Germinal center (tissue), 1 donor: ENCODE measurements at places on chromosomes 6 and 20.

DNA sequence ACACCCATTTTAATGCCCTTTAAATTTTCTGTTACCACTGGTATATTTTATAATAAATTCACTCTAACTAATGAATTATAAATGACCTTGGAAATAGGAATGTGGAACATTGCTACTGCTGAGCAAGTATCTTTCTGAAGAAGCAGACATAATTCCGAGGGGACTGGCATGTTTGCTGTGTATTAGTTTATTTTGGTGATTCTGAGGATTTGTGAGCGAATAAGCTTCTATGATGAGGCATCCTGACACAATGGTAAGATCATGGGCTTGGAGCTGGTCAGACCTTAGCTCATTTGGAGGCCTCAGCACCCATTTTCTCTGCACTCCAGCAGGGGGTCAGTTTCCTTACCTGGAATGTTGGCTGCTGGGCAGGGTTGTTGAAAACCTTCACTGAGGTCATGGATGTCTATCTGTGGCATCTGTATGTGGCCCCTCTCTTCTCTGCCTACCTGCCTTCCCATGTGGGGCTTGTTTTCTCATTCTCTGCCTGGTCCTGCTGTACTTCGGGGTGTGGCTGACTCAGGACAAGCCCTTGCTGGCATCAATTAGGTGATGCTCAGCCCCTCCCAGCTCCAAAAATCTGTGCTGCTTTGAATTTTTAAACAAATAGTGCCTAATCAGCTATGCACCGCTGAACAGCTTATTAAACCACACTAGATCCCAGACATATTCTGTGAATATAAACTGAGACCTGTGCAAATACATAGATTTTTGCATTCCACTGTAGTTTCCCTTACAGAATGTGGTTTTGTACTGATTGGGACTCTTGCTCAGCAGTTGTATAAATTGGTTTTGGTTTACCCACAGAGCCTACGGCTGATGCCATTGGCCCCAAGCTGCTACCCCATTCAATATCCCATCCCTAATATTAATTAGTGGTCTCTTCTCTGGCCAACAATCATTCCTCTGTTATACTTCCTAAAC is 10.7 kb downstream of the ARID1B start:
- no peak for DNase-seq

DNA sequence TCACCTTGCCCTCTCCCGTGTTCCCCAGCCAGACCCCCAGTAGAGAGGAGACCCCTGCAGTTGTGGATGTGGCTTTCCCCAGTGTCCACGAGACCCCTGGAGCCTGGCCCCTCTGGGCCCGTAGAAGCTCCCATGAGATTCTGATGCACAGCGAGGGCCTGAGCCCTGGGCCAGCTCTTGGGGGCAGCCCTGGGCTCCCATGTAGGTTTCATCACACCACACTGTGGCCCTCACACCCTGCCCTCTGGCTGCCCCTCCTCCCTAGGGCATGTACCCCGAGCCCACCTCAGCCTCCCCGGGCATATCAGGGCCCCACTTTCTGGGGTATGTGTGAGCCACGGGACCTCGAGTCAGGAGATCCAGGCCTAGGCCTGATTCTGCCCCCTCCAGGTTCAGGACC is 7.0 kb upstream of the CHRNA4 start:
- no peak for DNase-seq

DNA sequence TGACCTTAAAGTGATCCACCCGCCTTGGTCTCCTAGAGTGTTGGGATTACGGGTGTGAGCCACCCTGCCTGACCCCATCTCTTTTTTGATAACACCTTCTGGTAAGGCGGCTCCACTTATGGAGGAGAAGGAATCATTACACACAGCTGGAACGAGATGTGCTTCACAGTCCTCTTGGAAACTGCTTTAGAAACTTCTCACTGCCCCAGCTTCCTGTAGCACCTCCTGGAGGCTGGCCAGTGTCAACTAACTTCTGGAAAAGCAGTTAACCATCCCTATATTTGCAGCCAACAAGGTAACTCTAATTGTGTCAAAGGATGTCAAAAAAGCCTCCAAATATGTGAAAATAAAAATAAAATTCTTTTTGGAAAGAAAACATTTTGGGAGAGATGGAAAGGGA is 48.8 kb upstream of the BCLAF1 start:
- DNase-seq: no peak

GRCh38 chr20:40706977-40707582 is 18.0 kb upstream of the MAFB start:
- DNase-seq: no peak

- DNase-seq: no peak
These were observed 97.6 kb downstream of the CD164 start for GRCh38 chr6:109284675-109285074.

DNA sequence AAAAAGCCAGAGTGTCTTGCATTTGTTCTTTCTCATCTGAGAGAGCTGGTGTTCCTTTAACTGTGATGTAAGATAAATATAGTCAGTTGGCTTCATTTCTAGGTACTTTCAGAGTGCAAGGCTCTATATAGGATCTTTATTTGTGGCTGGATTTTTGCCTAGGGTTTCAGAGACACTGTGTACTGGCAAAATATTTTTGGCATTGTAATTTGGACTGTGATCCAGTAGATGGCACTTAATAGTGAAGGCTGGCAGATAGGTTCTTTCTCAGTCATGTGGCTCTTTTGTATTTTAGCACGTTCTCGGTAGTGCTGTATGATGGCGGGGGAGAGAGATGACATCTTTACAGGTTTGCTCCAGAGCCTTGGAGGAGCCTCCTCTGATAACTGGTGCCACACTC is 26.8 kb upstream of the SLC35B3 start:
- DNase-seq: no peak

- no peak for DNase-seq
These were observed 50.5 kb upstream of the TRIM26 start for GRCh38 chr6:30263734-30264133.

DNA sequence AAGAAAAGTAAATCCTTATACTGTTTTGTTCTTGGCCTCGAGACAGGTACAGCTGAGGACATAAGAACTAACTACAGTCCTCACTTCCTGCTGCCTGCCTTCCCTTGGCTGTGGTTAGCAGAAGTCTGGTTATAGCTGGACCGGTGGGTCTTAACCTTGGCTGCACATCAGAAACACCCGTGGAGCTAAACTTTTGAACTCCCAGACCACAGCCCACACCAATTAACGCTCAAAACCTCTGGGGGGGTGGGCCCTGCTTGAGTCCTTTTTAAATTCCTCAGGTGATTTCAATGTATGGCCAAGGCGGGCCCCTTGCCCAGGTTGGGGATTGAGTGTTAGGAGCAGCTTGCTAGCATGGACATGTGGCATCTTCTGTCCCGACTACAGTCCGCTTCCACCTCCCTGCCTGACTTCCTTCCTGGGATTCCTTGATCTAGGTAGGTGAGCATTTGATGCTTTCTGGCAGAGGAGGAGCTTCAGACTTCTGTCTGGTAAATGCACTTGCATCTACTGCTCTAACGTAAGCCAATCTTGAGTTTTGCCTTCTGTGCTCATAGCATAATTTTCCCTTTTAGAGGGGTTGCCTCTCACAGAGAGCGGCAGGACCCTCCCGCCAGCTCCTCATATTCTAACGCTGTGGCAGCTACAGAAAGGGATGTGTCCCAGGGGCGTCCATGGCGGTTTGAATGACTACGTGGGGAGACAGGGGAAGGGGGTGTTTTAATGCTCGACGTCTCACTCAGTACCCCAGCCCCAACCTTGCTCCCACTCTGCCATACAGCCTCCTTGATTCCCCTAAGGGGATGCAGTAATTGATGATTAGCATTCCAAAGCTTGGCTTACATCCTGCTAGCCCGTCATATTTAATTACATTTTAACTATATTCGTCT is 390.1 kb downstream of the ZFAND3 start:
- no peak for DNase-seq

GRCh38 chr6:130697271-130697994 is 129.8 kb upstream of the SMLR1 start:
- DNase-seq: no peak

DNA sequence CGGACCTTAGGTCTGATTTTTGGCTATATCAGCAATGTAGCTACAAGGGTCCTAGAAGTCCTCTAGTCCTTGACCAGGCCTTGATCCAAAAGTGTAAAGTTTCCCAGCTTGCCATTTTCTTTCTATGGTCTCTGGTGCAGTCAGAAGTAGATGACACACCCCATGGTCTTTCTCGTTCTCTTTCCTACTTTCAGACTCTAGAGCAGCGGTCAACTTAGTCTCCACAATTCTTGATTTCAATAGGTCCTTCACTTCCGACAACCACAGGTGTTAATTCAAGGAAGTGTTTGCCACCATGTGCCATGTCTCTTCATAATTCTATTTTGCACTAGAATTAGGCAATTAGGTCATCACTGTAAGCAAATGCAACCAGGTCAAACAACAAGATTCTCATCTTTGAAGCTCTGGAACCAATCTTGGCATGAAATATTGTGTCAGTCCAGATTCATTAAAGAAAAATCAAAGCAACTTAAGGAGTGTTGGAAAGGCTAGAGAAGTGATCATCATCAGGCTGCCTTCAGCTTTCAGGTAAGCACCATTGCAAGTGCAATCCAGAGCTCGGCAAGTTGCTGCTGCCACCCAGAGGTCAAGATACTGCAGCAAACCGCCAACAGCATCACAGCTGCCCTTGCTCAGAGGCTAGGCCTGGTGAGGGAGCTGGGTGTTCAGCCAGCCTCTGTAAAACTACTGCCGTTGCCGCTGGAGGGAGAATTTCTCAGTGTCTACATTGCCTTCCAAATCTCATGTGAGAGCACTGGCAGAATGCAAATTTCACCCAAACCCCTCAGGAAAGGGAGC is 5.6 kb upstream of the SYNE1 start:
- peak; percentile 37 for DNase-seq

DNA sequence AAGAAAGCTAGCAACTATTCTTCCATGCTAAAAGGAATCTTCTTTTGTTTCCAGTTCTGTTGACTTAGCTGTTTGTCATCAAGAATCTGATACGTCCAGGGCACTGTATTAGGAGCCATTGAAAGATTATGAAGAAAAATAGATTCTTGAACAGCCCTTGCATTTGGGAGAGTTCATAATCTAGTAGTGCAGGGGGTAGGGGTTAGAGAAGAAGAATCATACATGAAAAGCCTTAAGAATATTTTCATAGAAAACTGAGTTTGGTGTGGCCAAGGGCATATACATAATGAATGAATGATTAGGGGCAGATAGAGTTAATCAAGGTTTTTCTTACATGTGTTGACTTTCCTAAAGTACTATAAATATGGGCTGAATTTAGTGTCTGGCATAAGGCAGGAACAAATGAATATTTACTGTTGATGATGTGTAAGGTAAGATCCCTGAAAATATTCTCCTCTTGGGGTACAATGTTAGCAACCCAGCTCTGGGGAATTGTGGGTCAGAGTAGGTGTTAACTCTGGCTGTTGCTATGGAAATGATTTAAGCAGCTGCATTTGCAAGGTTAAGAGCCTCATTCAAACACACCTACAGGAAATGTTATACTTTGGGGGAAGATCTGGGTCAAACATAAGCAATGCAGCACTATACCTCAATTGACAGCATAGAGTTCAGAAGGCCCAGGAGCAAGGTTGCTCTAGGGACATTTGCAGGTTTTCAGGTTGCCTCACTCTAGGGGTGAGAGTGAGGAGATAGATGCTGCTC is 667.3 kb upstream of the CITED2 start:
- no peak for DNase-seq

GRCh38 chr6:15993716-15994228 is 135.1 kb upstream of the MYLIP start:
- DNase-seq: no peak

DNA sequence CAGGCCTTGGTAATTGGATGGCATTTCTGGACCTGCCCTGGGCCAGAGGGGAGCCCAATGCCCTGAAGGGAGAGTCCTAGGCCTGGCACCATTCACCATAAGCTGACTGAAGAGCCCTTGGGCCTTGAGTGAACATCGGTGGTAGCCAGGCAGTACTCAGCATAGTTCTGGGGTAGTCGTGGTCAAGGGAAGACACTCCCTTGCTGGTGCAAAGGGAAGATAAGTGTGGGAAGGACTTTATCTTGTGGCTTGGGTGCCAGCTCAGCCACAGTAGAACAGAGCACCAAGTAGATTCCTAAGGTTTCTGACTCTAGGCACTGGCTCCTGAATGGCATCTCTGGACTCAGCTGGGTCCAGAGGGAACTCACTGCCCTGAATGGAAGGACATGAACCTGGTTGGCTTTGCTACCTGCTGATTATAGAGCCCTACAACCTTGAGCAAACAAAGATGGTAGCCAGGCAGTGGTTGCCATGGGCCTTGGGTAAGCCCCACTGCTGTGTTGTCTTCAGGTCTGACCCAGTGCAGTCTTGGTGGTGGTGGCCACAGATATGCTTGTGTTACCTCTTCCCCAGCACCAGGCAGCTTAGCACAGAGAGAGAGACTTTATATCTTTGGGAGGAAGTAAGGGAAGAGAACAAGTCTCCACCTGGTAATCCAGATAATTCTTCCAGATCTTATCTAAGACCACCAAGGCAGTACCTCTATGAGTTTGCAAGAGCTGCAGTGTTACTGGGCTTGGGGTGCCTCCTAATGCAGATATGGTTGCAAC is 83.5 kb downstream of the PRDM13 start:
- DNase-seq: no peak

GRCh38 chr6:11043378-11043960 is 636 bp downstream of the ELOVL2 start:
- peak; percentile 11 for DNase-seq

DNA sequence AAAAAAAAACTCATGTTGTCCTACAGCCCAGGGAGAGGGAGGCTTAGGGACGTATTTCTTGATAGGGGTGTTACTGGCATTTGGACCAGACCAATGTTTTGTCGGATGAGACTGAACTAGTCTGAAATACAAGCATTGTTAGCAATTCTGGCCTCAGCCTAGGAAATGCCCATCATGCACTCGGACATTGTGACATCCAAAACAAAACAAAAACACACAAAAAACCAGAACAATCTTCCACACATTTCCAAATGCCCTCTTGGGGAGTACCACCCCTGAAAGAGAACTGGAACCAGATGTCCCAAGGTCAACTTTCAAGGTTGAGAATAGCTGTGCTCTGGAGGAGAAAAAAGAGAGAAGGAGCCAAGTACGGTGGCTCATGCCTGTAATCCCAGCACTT is 299.1 kb upstream of the JARID2 start:
- no peak for DNase-seq

- peak; percentile 62 for DNase-seq
These were observed 50.8 kb downstream of the SNX9 start for GRCh38 chr6:157873735-157874344.

DNA sequence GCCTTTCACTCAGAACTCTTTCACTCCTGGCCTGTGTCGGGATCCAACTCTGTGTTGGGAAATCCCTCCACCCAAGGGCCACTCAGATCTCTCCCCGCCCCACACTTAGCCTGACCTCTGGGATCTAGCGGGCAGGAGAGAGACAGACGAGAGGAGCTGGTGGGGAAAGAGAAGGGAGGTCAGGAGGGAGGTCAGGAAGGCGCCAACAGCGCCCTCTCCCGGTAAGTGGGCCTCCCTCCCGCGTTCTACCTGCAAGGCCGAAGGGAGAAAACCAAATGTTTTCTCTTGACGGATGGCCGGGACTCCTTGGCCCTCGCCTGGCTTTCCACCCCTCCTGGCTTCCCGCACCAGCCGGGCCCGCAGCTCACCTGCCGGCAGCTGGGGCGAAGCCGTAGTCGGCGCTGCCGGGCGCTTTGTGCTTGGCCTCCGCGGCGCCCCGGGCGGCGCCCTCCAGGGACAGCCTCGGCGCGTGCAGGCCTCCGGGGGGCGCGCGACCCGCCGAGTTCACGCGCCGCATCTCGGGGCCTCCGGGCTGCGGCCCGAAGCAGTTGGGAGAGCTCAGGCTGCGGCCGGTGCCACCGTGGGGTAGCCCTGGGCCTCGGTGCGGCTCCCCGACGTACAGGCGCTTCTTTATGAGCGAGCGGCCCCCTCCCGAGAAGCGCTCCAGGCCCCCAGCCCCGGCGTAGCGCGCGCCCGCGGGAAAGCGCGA is 38.2 kb downstream of the C6orf132 start:
- DNase-seq: peak; percentile 84
